Activated CD8-positive, alpha-beta memory T cell treated with anti-CD3 and anti-CD28 coated beads, Interleukin-2, amount 50 U/mL, for 48 hours (primary cell): ENCODE measurements at places on chromosomes 3 and 15.
A peak's percentile ranks its signal among the peaks of the same experiment; 100 is the strongest.

DNA sequence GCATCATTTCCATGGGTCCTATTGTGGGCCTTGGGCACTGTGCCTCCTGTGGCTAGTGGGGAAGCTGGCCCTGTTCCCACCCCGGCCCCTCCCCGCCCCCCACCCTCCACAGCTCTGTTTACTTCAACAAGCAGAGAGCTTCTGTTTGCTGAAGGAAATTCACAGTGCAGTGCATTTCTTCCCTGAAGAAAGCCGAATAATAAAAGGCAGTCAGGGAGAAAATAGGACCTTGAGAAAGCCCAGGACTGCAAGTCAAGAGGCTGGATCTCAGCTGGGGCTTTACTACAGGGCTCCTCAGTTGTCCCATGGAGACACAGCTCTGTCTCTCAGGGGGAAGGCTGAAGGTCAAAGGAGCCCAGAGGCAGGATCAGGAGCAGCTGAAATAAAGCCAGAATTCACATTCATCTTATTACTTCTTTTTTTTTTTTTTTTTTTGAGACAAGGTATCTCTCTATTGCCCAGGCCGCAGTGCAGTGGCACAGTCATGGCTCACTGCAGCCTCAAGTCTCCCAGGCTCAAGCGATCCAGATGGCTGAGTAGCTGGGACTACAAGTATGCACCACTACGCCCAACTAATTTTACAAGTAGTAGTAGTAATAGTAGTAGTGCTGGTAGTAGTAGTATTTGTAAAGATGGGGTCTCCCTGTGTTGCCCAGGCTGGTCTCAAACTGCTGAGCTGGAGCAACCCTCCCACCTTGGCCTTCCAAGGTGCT lies 33.0 kb upstream of the LACTB start:
- no peak for DNase-seq

DNA sequence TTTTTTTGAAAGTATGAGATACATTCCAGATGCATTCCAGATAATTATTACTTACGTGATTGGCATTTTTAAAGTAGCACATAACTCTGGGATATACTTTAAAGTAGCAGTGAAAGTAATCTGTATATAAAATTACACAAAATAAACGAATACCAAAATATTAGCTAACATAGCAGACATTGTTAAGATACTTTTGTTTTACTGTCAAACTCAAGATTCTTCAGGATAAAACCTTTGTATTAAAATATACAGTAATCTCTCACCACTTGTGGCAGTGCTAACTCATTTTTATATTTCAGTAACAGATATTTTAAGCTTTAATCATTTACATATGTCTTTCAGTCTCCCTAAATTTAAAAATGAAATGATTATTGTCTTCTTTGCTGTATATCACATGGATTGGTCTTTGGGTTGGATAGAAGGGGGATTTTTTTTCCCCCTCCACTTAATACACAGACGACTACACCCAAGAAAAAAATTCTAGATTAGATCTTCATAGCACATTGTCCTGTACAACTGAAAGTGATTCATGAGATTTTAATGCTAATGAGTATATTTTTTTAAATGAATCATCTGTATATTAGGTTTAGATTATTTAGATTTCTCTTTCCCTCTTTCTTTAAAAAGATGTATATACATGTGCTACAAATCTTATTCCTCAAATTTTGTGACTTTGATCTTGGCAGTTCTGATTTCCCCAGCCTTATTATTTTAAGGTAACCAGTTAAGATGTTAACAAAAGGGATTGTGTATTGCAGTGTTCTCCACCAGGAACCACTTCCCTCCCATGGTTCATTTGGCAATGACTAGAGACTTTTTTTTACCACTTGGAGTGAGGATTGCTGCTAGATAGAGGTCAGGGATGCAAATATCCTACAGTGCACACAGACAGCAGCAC lies 24.5 kb upstream of the EBLN2 start:
- no peak for DNase-seq

DNA sequence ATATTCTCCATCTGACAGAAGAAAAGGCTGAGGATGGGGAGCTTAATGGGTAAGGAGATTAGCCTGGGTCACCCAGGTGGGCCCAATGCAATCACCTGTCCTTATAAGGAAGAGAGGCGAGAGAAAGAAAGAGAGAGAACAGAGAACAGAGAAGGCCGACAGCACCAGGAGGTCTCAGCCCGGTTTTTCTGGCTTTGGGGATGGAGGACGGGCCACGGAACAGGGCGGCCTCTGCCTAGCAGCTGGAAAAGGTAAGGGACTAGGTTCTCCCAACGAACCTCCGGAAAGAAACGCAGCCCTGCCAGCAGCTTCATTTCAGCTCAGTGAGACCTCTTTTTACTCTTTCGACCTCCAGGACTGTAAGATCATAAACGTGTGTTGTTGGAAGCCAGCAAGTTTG lies 196.0 kb upstream of the LYSMD4 start:
- DNase-seq = no peak

DNA sequence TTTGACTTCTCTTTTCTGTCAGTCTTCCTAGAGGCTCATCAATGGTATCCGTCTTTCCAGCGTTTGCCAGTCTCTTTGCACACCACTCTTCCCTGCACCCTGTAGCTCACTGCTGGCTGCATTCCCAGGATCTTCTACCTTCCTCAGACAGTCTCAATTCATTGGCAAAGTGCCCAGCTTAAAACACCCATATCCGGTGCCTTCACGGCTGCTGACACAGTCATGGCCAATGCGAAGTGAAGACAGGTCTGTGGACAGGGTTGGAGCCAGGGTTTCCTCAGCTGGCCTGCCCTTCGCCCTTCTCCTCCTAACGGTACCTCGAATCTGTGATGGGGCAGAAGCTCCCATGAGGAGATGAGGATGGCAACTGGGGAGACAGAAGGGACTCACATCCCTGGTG lies 36.1 kb downstream of the PTH1R start:
- no peak for DNase-seq

- DNase-seq = no peak
These were observed 520.1 kb downstream of the NTRK3 start for GRCh38 chr15:87736401-87736800.

DNA sequence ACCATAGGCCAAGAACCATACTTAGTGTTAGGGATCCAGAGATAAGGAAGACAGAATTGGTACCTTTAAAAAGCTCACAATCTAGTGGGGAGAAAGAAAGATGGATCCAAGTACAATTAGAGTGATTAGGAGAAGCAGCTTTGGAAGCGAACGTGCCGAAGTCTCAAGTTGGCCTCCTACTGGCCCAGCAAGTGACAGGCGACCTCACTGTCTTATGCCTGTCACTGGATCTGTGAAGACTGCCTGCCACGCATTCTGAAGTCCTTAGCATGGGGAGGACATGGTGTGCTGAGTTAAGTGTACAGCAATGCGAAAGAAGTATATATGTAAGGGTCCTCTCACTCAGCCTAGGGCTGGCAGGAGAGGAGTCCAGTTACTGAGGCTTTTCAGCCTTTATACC lies 141.0 kb downstream of the GABRB3 start:
- DNase-seq = no peak

DNA sequence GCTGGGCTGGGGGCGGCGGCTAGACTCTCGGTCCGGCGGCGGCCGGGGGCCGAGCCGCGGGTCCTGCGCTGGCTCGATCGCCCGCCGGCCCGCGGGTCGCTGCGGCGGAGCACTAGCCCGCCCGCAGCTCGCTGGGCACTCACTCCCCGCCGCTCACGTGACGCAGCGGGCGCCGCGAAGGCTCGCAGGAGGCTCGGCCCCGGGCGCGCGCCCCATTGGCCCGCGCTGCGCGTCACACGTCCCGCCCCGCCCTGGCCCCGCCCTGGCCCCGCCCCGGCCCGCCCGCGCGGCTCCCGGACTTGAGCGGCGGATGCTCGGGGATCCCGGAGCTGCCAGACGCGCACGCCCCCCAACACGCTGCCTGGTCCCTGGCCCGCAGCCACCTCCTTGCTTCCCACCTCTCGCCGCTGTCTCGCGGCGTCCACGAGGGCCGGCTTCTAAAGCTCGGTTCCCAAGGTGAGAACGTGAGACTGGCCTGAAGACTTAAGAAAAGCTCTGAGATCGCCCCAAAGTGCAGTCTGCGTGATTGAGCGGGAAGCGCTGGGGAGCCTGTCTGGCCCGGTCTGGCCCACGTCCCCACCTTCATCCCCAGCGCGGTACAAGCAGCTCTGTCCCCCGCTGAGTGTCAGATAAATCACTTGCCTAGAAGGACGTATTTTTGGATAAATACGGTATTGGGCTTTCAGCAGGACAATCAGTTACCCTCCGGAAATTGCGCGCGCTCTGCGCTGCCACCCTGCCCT lies at the start of gene KLF15:
KLF15 (minus strand) TSS at position 114 of the 743 bp plus-strand sequence. CDS start 4,486 bp downstream, outside the sequence.
- DNase-seq = peak; percentile 91

- DNase-seq = no peak
These were observed 185.6 kb downstream of the FAM43A start for GRCh38 chr3:194871143-194871863.

DNA sequence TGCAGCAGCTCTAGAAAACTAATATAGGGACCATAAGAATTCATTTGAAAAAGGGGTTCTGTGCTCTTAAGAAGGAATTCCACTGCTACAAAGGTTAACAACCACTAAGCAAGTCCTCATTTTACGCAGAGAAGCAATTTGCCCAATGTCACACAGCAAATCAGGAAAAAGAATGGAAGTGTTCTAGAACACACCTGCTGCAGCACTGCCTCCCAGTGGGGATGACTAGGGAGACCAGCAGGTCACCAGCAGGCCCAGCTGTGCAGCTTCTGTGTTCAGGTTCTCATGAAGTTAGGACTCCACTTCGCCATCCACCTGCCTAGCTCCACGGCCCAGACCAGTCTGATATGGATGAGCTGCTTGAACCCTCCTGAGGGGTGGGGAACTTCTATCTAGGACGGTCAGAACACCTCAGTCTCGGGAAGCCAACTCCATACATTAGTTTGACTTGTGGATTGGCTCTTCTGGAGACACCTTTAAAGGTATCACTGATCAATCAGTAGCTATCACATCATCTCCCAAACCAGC lies 18.6 kb downstream of the POMGNT2 start:
- DNase-seq = no peak

DNA sequence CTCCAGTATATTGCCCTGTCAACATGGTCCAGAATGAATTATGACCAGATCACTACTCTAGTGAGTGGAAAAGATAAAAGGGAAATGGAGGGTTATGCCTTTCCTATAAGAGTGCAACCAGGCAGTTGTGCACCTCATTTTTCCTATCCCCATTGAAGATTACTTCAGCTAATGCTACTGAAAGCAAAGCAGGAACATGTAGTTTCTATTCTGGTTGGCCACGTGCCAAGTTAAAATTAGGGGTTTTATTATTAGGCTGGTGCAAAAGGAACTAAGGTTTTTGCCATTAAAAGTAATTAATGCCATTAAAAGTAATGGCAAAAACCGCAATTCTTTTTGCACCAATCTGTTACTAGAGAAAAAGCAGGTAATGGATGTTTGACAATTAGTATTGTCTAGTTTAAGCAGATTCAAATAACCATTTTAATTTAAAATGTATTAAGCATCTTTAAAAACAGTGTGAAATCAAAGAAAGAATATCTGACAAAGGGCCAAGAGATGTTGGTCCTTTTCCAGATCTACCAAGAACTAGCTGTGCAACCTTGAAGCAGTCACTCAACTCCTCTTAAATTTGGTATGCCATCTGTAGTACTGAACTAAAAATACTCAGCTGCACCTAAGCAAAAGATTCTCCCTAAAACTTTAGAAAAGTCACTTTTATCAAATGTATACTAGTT lies 567.5 kb upstream of the CCDC54 start:
- DNase-seq = no peak

- no peak for DNase-seq
These were observed 46.2 kb downstream of the CNTN6 start for GRCh38 chr3:1139071-1139470.

GRCh38 chr3:130658678-130659077 lies 88.0 kb downstream of the PIK3R4 start:
- DNase-seq = no peak

DNA sequence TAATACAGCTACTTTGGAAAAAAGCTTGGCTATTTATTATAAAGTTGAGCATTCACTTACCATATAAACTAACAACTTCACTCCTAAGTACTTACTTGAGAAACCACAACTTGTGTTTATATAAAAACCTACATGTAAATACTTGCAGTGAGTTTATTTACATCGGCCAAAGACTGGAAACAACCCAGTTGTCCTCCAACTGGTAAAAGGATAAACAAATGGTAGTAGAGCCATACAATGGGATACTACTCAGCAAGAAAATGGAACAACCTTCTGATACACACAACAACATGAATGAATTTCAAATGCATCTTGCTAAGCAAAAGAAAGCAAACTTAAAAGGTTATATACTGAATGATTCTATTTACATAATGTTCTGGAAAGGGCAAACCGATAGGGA lies 63.7 kb downstream of the SLC7A14 start:
- DNase-seq = no peak

DNA sequence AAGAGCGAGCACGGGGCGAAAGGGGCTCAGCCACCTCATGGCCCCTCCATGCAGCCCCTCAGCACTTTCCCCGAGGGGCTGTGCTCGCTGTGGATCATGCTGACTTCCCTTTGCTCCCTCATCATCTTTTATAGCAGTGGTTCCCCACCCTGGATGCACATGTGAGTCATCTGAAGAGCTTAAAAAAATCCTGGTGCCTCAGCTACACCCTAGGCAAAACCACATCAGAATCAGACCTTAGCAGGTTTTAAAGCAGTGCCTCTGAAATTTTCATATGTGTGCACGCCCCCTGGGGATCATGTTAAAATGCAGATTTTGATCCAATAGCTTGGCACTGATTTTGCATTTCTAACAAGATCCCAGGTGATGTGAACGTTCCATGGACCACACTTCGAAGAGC lies 50.9 kb downstream of the FEM1B start:
- no peak for DNase-seq

- DNase-seq = no peak
These were observed 6.0 kb upstream of the PLCB2 start for GRCh38 chr15:40313531-40314398.

DNA sequence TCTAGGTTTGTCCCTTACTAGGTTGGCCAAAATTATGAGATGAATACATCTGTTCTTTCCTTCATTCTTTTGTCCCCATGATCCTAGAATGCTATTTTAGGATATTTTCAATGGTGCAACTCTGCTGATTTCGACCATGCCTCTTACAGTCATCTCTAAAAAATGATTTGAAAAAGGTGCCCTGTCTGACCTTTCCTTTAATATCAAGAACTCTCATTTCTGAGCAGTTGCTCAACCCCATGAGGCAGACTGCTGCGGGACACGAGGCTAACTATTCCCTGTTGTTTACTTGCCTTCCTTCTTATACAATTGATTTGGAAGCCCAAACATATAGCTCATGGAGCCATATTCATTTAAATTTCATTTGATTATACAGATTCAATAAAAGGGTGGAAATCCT lies 14.6 kb downstream of the PLSCR2 start:
- DNase-seq = no peak

DNA sequence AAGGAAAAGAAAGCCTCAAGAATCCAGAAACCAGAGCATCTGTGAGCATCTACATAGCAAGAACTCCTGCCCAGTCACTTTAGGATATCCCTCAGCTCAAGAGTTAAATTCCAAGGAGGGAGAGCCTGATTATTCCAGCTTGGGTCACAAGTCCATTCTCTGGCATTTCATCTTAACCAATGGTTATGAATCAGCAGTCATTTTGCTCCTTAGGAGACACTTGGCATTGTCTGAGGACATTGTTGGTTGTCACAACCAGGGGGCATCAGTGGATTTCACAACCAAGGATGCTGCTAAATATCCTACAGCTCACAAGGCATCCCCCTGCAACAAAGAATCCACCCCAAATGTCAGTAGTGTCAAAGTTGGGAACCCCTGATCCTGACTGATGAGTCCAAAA lies 51.0 kb upstream of the LMCD1 start:
- DNase-seq = no peak

GRCh38 chr3:108719178-108719806 lies 37.9 kb downstream of the RETNLB start:
- no peak for DNase-seq
